ENCODE measurements at places on chromosomes 2 and 18. TPM values are rescaled to one million over a fixed set of nuclear protein-coding genes. Genes with fewer than 3 reads are reported as not detected.

MARCHF7 gene
- 67.3 TPM for total RNA-seq

SEPTIN10 gene
- total RNA-seq = 46.0 TPM

GTF2A1L gene
- not detected for total RNA-seq

SLC20A1 gene
- 171 TPM for total RNA-seq

DIPK1C gene
- total RNA-seq = not detected
